ENCODE measurements at places on chromosomes 13 and 19.

- DNase-seq: no peak
Observed at GRCh38 chr13:106177146-106177545, 358.3 kb downstream of the EFNB2 start.

DNA sequence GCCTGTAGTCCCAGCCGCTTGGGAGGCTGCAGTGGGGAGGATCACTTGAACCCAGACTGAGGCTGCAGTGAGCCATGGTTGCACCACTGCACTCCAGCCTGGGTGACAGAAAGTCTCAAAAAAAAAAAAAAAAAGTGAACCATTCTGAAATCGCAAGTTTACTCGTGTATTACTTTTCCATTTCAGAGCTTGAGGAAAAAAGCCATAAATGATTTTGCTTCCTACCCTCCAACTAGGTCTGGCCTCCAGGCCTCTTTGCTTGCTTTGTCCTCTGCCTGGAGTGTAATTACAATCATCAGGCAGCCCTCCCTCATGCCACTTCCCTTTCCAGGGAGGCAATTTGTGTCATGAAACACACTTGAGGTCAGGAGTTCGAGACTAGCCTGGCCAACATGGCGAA lies 8.5 kb downstream of the BLVRB start:
- no peak for DNase-seq

DNA sequence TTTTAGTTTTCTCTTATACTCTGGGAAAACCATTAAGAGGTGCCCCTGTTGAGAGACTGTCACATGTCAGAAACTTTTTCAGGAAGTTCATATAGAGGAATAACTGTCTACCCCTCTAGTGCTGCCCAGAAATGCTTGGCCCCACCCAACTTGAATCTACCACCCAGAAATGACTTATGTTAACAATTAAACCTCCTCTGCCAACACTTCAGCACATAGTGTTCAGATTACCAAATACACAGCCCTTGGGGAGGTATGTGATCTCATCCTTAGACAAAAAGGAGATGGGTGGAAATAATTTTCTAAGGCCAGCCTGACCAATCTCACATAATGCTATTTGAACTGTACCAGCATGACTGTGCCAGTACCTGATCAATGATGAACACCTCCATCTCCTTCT lies 35.6 kb downstream of the CCDC169 start:
- no peak for DNase-seq

GRCh38 chr13:76667551-76667950 lies 218.7 kb downstream of the KCTD12 start:
- no peak for DNase-seq

DNA sequence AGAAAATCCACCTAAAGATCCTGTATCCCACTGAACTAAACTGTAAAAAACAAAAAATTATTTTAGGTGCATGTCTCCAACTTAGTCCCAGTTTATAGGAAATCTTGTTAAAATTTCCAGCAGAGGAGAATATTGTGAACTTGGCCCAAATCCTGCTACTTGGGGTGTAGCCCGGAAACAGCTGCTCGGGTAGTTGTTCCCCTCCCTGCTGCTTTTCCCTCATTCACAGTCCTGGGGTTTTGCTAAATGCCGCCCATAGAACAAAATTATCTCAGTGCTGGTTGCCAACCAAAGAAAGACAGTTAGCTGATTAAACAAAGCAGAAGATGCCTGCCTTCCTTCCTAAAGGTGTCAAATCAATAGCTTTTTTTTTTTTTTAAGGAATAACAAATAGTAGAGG lies 330.5 kb upstream of the KLF12 start:
- no peak for DNase-seq

GRCh38 chr13:94431574-94431973 lies 47.9 kb downstream of the DCT start:
- no peak for DNase-seq

GRCh38 chr13:40271271-40271885 lies 395.1 kb downstream of the FOXO1 start:
- no peak for DNase-seq

DNA sequence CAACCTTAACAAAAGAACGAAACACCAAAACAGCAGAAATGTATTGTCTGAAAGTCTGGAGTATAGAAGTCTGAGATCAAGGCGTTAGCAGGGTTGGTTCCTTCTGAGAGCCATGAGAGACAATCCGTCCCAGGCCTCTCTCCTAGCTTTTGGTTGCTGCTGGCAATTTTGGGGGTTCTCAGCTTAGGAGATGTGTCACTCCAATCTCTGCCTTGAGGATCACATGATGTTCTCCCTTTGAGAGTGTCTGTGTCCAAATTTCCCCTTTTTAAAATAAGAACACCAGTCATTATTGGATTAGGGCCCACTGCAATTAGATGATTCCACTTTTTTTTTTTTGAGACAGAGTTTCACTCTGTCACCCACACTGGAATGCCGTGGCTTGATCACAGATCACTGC lies 10.1 kb downstream of the KCNN1 start:
- DNase-seq: no peak

GRCh38 chr13:51740698-51741097 lies 63.3 kb downstream of the DHRS12 start:
- no peak for DNase-seq

DNA sequence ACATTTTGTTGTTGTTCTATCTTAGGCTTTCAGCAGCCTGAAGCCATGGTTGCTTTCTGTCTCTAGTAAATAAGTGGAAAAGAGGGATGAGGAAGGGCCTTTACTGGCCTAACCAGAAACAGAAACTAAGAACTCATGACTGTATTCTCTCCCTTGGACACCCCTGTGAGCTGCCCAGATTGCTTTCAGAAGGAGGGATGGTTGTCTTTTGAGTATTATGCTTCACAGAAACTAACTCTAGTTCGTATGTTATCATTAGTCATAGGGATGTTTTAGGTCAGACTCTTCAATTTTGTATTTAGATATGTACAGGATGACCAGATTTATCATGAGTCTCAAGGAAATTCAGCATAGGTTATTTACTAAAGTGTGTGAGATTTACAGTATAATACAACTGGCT lies 17.5 kb downstream of the BORA start:
- no peak for DNase-seq

DNA sequence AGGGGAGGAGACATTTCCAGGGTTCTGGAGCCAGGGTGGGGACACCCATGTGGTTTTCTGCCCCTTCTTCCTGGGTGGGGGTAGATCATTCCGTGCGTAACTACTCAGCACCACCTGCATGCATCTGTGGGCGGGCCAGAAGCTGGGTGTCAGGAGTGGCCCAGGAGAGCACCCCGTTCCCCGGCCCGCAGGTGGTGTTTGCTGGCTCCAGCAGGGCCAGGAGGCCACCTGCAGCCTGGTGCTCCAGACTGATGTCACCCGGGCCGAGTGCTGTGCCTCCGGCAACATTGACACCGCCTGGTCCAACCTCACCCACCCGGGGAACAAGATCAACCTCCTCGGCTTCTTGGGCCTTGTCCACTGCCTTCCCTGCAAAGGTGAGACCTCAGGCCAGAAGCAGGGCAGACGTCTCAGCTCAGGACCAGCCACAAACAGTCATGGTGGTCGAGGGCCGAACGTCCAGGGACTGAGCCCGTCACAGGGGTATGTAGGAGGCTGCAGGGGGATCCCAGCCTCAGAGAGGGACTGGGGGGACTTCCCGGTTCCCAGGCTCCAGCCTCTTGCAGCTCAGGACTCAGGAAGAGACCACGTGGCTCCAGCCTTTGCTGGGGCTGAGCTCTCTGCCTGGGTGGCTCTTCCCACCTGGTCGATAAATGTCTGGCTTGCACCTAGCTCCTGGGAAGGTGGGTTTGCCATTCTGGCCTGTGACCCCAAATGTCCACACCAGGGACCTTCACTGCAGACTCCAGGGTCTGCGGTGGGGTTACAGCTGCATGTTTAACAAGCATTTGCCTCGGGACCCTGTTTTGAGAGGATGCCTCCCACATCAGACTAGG lies 1.6 kb downstream of the FSTL3 start:
- DNase-seq: no peak

DNA sequence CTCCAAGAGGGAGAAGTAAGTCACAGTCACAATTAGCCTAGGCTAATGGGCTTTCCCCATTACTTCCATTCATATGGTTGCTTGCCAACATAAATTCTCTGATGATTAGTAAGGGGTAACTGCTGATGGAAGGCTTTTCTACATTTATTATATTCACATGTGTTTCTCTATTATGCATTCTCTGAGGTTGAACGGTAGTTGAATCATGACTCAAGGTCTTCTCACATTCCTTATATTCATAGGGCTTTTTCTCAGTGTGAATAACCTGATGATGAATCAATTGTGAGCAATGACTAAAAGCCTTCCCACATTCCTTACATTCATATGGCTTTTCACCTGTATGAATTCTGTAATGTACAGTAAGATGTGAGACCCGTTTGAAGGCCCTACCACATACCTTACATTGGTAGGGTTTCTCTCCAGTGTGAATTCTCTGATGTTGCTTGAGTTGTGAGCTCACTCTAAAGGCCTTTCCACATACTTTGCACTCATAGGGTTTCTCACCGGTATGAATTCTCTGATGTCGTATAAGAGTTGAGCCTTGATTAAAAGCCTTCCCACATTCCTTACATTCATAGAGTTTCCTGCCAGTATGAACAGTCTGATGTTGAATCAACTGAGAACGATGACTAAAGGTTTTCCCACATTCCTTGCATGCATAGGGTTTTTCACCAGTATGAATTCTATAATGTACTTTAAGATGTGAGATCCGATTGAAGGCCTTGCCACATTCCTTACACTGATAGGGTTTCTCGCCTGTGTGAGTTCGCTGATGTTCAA lies 9.3 kb downstream of the ZNF582 start:
- no peak for DNase-seq

DNA sequence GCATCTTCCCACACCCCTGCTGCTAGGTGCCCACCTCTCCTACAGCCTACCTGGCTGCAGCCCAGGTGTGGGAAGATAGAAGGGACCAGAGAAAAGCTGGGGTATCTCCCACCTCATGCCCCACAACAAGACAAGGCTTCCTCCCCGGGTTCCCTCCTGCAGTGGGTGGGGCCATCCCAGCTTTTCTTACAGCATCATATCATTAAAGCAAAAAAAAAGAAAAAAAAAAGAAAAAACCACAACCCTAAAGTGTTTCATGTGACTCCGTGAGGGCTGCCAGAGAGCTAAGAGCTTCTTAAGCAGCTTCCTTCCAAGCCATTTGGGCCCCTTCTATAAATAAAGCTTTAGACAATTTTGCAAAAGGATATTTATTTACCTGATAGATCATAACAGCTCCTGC lies 455.4 kb upstream of the TSHZ3 start:
- DNase-seq: no peak

DNA sequence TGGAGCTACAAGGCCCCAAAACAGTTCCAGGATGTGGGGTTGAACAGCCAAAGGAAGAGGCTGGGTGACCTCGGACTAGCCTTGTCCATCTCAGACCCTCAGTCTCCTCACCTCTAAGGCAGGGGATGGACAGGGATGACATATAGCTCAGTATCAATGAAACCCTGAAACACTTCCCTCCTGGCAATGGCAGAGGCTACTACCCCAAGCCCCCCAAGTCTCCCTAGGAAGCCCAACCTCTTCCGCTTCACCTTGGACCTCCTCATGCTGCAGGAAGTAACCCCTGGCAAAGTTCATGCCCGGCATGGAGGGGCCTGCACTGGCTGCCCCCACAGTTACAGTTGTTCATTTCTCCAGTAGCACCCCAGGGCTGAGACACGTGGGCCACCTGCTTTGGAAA lies 10.6 kb downstream of the CCDC97 start:
- no peak for DNase-seq

DNA sequence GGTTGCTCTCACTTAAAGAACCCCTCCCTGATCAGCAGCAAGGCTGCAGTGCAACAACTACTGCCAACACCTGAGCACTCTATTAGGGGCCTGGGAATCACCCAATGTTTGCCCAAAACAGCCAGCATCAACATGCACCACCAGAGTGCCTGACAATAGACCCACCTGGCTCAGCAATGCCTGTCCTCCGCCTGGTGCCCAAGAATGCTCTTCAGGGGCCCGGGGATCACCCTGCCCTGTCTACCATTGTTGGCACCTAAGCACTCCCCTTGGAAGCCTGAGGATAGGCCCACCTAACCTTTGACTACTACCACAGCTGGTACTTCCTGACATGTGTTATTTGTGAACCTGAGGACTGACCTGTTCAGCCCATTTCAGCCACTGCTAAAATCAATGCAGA lies 1363.1 kb upstream of the PRR20A start:
- no peak for DNase-seq

GRCh38 chr13:112058519-112058873 lies 8.5 kb upstream of the SOX1 start:
- DNase-seq: no peak

GRCh38 chr19:35290381-35291127 lies 1.4 kb upstream of the MAG start:
- no peak for DNase-seq

DNA sequence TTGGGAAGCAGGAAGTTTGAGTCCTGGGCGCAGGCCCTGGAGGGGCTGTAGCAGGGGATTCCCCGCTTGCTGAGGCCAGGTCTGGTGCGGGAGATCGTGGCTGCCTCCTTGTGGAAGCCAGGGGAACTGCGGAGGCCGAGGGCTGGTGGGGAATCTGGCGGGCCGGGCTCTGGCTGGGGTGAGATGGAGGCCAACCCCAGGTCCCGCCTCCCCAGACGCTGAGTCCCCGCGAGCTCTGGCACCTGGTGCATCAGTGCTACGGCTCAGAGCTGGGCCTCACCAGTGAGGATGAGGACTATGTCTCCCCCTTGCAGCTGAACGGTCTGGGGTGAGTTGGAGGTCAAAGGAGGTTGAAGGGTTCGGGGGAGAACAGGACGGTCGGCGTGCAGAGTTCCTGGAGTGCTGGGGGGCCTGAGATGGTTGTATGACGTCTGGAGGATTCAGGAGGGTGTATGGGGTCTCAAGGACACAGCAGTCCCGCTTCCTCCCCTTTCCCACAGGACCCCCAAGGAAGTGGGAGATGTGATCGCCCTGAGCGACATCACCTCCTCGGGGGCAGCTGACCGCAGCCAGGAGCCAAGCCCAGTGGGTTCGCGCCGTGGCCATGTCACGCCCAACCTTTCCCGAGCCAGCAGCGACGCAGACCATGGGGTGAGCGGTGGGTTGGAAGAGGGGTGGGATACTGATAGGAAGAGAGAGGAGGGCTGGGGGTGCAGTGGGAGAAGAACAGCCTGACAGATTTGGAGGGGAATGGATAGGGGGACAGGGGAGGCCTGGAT lies 13.1 kb downstream of the GRAMD1A start:
- DNase-seq: peak; percentile 80

DNA sequence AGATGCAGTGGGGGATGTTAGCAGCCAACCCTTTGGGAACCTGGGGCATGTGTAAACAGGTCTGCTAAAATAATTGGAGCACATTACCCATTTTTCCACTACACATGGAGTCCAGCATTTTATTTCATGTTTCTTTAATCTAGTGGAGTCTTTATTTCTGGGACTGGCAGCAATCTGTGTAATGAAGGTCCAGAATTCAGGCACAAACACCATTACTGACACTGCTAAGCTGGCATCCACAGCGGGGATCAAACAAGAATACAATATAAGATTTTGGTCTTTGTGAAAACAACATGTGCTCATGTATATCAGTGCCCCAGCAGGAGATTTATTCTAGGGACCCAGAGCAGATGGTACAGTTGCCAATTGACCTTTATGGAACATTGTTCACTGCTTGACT lies 1587.0 kb upstream of the PRR20A start:
- no peak for DNase-seq

All from activated CD4-positive, alpha-beta memory T cell treated with anti-CD3 and anti-CD28 coated beads, Interleukin-2, amount 10 ng/mL, durations not matched to agents 7 days and 5 days (primary cell).